Hypothalamus (tissue), 51 donors: ENCODE measurements at places on chromosomes 4 and X.

- no peak for DNase-seq
Measured at GRCh38 chr4:85142451-85142850, 176.0 kb upstream of the WDFY3 start.

- DNase-seq: no peak
Measured at GRCh38 chrX:142251202-142251601, 46.1 kb upstream of the MAGEC2 start.

- DNase-seq: no peak
Measured at GRCh38 chrX:10749113-10749512, 128.7 kb upstream of the MID1 start.

DNA sequence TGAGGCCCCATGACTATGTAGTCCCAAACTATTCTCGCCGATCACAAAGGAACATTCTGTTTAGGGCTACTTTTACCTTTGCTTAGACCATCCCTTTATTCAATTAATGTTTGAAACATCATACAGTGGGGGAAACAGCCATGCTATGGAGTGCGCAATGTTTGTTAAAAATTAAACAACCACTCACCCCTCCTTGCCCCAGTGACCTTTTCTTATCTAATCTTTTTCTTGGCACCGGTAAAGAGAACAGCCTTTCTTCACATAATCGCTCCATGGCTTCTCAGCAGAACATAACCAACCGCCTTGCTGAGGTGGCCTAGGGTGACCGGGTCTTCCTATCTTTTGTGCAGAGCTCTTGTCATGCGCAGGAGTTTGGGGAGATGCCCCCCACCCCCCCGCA is 152.6 kb downstream of the VCX3A start:
- no peak for DNase-seq
